ENCODE measurements at places on chromosomes 6 and 20.

GRCh38 chr20:11529047-11529446, 388.6 kb upstream of the BTBD3 start:
- DNase-seq, result no peak

- no peak for DNase-seq
These were observed 14.9 kb downstream of the ADTRP start for GRCh38 chr6:11763460-11764249.

DNA sequence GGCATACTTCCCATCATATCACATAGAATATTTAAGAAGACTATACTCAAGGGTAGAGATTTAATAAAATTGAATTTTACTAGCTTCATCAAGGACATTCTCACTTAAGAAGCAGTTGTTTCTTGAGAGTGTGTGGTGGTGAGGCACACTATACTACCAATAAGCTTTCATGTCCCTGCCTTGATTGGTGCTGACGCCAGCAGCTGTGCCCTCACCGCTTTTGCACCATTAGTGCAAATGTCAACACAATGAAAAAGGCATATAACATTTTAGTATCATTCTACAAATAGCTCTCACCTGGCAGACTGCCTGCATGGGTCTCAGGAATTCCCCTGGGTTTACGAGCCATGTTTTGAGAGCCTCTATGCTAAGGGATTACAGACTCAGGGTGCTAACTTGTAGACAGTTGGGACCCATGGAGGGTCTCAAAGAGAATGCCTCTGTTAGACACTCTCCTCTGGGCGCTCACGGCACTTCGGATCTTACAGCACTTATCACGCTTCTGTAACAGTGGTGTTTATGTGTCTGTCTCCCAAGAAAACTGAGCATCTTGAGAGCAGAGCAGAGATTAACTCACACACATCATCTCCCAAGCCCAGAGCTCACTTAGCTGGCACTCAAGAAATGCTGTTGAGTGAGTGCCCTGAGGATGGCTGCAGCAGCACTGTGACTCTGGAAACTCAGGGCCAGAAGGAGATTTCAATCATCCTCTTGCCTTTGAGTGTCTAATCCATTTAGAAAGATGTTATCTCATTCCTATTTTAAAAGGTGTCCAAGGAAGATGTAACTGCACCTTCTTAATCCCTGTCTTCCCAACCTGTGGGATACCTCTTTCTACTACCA, 143.3 kb upstream of the GPR6 start:
- DNase-seq, result no peak

DNA sequence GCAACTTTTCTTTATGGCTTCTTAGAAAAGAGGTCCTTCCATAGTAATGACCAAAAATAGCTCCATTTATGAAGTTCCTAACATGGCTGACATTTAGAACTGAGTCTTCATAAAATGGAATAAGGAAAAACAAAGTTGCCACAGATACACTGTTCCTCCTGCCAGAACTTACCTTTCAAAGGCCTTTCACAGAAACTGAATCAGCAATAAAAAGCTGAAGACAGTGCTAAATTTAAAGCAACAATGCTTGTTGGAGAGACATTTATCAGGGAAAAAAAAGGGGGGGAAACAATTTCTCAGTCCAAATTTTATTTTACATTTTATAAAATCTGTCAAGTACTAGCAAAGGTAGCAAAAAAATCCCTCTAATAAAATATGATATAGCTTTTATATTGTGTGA, 17.3 kb downstream of the DEK start:
- no peak for DNase-seq

- DNase-seq, result no peak
These were observed 193.4 kb downstream of the WDR27 start for GRCh38 chr6:169508452-169508851.

- DNase-seq, result no peak
These were observed 792 bp downstream of the RSPH3 start for GRCh38 chr6:158999154-158999665.

DNA sequence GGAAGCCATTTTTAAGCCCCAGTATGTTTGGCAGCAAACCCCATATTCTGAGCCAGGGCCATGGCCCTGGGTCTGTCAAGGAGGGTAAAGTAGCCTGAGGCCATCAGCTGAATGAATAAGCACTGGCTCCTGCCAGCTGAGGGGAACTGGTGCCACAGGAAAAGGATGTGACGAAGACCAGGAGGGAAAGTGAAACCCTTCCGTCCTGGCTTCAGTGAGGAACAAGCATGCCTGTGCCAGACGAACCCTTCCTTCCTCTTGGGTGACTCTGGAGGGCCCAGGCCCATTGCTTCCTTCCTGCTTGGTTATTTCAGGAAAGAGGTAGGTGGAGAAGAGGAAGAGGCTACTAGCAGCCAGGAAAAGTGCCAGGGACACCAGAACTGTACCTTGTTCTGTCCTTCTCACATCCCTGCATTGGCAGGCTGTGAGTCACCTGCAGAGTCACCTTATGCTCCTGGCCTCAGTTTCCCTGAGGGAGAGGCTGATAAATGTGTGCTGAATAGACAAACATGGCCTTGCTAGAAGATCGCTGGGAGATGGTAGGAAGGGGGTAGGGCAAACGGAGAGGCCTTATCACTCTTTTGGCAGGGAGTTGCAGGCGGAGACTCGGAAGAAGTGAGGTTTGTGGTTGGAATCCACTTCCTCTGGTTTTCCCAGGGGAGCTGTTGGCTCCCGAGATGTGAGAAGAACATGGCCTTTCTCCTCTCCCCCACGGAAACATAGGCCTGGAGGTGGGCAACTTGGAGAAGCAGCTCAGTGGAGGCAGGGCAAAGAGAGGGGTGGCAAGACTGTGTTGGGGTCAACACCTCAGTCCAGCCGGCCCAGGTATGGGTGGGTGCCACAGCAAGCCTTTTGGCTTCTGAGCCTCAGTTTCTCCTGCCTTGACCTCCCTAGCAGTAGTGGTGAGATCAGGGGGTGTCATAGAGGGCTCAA, 37.4 kb downstream of the COX4I2 start:
- DNase-seq, result no peak

DNA sequence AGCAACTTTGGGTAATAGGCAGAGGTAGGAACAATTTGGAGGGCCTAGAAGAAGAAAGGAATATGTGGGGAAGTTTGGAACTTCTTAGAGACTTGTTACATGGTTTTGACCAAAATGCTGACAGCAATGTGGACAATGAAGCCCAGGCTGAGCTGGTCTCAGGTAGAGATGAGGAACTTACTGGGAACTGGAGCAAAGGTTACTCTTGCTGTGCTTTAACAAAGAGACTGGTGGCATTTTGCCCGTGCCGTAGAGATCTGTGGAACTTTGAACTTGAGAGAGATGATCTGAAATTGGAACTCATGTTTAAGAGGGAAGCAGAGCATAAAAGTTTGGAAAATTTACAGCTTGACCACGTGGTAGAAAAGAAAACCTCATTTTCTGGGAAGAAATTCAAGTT, 28.3 kb upstream of the TMEM200A start:
- no peak for DNase-seq

- no peak for DNase-seq
These were observed 25.7 kb downstream of the PMEPA1 start for GRCh38 chr20:57683881-57684807.

DNA sequence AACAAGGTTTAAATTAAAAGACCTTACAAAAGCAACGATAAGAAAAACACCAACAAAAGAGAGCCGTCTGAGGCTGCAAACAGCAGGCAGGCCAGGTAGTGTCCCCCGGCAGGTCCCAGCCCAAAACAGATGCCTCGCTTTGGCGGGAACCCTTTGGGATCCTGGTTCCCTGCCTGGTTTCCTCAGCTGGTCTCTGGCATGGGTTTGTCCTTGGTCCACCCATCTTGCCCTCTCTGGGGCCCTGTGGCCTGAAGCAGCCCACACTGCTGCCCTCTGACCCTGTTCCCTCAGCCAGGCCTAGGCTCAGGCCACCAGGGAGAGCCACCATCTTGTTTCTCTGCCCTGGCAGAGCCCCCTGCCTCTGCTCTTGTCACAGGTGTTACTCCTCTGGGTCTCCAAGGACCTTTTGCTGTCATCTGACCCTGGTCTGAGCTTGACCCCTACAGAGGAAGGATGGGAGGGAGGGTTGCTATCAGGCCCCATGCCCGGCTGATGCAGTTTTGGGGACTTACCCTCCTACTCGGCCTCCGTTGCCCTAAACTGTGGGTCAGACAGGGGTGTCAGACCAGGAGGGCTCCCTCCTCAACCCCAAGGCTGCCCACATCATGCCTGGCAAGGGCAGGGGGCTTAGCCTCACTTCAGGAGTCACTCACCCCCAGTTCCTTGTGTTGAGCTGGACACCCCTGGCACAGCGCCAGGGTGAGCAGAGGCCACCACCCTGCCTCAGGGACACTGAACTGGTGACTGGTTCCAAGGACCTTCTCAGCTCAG, 30.6 kb upstream of the GRM4 start:
- DNase-seq, result no peak

DNA sequence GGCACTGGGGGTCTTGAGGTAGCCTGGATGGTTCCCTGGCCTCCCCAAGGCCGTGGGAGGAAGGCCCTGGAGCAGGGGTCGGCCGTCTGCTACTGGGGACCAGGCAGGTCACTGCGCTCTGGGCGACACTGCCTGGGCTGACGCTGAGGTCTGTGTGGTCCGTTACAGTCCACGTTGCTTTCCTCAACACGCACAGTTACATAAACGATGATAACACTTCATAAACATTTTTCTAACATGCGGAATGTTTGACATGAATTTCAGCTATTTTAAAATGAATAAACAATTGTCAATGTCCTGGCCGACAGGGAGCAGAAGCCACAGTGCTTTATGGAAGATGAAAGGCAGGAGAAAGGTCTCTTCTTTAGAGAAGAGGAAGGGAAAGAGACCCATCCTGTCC, 10.2 kb upstream of the RBBP8NL start:
- DNase-seq, result no peak

GRCh38 chr20:45368221-45368980, 5.4 kb downstream of the SYS1 start:
- DNase-seq, result no peak

- no peak for DNase-seq
These were observed 145.5 kb upstream of the RPS6KA2 start for GRCh38 chr6:166772518-166772917.

GRCh38 chr6:78713564-78713963, 153.8 kb upstream of the IRAK1BP1 start:
- DNase-seq, result no peak

- DNase-seq, result no peak
These were observed 64.7 kb upstream of the RPS6KA2 start for GRCh38 chr6:166691746-166692145.

All from HAP-1 (cell line).